Activated naive CD4-positive, alpha-beta T cell treated with anti-CD3 and anti-CD28 coated beads, Interleukin-2, amount 50 U/mL, for 72 hours (primary cell): ENCODE measurements at places on chromosomes 5 and 9.

GRCh38 chr9:112555101-112555643, 68.5 kb downstream of the KIAA1958 start:
- no peak for DNase-seq

DNA sequence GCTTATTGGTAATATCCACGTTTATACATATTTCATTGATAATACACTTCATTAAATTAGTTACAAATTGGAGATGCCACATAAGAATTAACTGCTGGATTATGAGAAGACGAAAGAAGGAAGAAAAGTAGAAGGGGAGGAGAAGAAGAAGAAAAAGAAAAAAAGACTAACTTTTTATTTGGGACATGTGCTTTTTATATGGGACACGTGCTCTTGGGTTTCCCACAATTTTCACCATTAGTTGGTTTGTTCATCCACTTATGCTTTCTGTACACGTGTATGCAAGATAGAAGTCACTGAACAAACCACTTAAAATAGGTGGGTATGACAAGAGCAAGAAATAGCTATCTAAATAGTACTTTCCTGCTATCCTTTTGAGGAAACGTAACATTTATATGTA, 98.6 kb downstream of the MRPS30 start:
- no peak for DNase-seq

DNA sequence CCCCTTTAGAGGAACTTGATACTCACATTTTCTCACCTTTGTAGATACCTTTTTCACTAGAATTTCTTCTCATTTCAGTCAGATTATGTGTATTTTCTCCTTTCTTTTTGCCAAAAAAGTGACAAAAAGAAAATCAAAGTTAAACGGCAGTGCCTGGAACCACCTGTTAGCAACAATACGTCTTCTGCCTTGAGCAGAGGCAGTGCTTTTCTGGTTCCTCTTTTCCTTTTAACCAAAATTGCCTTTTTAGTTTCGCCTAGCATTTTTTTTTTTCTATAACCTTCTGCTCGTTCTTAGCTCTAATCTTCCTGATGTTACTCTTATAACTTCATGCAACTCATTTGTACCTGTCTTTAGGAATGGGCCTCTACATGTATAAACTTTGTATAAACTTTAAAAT, 26.1 kb downstream of the SMIM32 start:
- no peak for DNase-seq

DNA sequence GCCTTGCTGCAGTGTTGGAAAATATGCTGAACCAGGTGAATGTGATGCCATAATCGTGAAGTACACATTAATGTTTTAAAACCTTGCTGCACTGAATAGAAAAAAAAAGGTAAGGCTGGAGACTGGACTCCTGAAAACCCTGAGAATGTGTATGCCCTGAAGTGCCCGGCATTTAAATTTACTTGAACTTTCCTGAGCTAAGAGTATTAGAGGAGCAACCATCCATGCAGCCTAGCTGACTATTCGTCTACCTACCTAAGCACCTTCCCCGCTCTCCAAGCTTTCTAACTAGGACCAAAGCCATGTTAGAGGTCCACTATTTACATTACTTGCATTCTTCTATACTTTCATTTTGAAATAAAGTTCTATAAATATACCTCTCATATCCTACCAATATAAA, 1.4 kb downstream of the GABRG2 start:
- no peak for DNase-seq

GRCh38 chr5:80409367-80409966, 1.6 kb downstream of the ZFYVE16 start:
- DNase-seq = no peak

DNA sequence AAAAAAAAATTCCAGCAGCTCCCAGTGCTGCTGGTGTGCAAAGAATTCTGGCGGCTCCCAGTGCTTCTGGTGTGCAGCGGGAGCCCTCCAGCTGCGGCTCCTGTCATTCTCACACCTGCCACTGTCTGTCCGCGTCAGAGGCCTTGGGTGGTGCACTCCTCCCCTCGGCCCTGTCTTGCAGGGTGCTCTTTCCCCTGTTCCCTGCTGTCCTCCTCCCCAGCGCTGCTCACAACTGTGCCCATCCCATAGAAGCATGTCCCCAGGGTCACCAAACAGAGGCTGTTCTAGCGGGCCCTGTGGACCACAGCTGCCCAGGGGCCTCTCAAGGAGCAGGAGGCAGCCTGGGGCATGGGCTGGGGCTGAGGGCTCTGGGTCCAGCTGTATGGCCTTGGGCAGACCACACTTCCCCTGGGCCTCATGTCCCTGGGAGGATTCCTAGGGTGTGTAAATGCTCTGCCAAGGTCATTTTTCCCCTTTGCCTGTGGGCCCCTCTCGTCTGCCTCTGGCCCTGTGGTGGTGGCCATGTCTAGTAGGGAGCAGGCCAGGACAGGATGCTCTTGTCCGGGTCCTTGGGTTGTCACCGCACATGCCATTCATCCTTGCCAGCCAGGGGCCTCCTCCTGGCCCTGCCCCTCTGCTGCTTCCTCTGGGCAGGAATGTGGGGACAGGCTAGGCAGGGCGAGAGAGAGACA, 68.2 kb downstream of the PHF2 start:
- no peak for DNase-seq

GRCh38 chr5:18465833-18466681, 831.8 kb downstream of the TAF11L14 start:
- DNase-seq = no peak

DNA sequence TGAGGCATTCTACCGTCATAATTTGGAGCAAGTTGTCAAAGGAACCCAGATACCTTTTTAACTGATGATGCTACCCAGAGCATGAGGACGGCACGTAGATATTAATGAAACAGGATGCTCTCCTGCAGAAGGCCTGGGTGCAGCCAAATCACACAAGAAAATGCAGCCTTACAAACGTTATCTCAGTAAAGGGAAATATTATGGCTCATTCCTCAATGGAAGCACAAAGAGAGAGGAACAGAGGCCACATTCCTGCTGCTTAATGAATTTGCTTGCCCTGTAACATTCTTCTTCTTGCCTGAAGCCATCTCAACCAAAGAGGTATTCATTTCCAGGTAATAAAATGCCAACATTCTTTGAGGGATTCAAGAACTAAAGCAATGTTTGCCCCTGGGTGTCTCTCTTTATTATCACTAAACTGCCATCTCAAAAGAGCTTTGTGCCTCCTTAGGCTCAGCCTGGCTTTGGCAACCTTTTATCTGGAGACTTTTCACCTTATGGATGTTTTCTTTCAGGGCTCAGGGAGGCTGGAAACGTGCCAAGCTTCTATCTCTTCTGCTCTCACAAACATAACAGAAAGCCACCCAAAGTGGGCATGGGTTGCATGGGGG, 92.9 kb downstream of the TNC start:
- no peak for DNase-seq

GRCh38 chr5:107809201-107810034, 138.7 kb upstream of the EFNA5 start:
- no peak for DNase-seq

GRCh38 chr5:113808956-113809355, 295.5 kb downstream of the YTHDC2 start:
- DNase-seq = no peak

DNA sequence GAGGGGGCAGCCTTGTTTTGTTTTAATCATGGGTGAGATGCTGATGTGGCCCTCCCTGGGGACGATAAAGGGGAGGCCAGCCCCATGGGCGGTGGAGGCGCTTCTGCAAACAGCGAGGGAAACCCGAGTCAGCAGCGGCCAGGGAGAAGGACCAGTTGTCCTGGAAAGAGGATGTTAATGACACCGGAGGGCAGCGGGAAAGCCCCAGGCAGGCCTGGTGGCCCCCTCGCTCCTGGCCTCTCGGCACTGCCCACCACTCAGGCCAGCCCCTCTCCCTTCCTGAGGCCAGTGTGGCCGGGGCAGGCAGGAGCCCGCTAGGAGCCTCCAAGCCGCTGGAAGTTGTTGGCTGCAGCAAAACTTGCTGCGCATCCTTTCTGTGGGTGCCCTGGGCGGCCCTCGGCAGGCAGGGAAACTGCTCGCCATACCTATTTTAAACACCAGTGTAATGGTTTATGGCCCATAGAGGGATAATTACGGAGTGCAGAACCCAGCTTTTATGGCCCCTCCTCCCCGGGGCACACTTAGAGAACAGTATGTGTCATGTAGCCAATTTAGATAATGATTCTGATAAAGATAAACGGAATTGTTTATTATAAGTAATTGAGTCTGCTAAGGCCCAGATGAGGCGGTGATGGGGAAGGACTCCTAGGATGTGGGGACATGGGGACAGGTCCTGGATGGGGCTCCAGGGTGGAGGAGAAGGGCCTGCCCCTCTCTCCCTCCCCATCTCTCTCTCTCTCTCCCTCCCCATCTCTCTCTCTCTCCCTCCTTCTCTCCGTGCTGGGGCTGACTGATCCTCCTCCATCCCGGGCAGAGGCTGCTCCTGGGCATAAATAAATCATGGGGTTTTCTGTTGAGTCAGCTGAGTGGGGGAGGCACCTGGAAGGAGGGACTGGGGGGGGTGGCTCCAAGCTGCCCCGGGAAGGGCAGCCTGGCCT, 36.9 kb downstream of the LMX1B start:
- DNase-seq = no peak

- DNase-seq = no peak
Measured at GRCh38 chr5:169913479-169913878, 66.8 kb downstream of the INSYN2B start.

DNA sequence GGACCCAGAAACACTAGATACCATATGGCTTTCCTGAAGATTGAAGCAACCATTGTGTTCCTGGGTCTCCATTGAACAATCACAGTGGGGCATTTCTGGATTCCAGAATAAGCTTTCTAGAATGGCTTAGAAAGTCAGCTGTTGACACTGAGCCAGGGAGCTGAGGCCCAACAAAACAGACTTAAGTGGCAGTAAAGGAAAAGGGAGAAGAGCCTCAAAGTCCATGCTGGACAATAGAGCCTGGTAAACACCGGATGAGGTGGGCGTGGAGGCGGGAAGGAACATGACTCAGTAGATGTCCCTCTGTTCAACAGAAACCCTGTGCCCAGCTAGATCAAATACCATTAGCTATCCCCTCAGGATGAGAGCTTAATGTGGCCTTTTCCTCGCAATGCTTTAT, 14.8 kb downstream of the SPARC start:
- no peak for DNase-seq

GRCh38 chr9:1373445-1373844, 323.3 kb downstream of the DMRT2 start:
- no peak for DNase-seq

- DNase-seq = no peak
Measured at GRCh38 chr9:128115187-128116103, 12.1 kb downstream of the PTGES2 start.

GRCh38 chr9:125966466-125966865, 219.3 kb downstream of the PBX3 start:
- DNase-seq = no peak

- no peak for DNase-seq
Measured at GRCh38 chr9:27653957-27654356, 80.7 kb upstream of the C9orf72 start.

DNA sequence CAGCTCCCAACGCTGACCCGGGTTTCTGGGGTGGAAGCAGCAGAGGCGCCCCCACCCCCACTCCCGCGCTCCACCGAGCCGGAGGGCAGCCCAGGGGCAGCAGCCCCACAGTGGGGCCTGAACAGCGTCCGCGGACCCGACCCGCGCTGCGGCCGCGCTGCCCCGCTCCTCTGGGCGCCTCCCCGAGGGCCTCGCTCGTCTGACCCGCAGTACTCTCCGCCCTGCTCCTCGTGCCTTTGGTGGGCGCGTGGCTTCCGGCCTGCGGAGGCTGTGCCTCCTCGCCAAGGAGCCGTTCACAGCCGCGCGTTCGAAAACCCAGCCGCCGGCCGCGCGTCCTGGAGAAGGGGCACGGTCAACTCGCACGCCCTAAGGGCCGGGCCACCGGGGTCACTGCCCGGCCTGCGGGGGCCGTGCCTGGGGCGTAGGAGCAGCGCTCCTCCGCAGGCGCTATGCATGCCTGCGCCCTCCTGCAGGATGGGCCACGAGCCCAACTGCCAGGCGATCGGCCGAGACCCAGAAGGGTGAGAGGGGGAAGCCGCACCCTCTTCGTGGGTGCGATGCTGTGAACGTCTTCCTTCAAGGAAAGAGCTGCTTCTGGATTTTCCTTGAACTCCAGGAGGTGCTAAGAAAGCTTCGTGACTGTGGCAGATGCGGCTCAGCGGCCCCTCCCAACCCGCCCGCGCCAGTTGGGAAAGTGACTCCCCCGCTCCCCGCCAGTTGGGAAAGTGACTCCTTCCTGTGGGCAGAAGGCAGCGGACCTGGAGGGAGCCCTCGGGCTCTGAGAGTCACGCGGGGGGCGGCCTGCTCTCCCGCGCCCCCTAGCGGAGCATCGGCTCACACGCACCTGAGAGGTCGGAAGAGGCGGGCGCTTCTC, 82.7 kb downstream of the HSD17B3 start:
- no peak for DNase-seq

DNA sequence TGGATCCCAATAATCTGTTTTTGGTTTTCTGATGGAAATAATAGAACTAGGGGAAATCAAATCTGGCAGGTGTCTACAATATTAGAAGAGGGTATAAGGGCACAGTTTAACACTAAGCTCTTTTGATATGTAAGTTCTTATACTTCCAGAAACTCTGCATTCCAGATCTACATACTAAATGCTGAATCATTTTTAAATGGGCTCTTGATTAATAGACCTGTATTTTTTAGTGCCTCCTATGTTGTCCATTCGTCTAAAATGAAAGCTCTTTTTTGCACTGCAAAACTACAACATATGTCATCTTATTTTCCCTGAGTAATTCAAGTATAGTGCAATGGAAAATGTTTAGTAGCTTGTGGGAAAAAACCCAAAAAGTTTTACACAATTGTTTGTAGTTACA, 44.2 kb downstream of the NR6A1 start:
- no peak for DNase-seq

DNA sequence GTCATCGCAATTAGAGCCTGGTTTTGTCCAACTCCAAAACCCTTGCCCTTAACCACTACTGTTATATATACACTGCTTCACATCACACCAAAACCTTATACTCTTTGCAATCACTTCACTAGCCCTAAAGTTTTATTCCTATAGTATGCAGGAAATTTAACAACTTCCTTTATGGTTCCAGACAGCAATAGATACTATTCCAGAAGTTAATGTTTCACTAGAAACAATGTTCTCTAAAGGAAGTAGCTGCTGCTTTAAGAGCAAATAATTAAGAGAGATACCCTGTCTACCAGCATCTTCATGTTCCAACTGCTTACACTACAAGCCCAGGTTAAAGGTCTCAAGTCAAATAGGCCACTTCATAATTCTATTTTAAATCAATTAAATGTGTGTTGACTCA, 22.0 kb downstream of the FREM1 start:
- DNase-seq = no peak

DNA sequence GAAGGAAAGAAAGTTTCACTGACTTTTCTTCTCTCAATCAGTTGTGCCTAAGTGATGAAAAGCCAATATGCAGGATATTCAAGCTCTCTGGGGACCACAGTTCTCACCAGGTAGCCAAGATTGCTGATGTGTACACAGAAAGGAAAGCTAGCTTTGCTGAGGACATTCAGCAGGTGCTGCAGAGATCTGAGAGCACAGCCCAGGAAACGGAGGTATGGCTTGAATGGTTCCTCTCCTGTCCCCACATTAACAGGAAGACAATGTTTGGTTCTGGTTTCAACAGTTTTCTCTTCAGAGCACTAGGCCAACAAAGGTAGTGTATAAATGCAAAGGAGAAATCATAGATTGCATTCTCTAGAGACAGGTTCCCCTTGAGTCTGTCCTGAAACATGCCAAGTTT, 69.6 kb downstream of the PTPDC1 start:
- DNase-seq = no peak
